ENCODE measurements at places on chromosomes 3 and 15.
A peak's percentile ranks its signal among the peaks of the same experiment; 100 is the strongest.

DNA sequence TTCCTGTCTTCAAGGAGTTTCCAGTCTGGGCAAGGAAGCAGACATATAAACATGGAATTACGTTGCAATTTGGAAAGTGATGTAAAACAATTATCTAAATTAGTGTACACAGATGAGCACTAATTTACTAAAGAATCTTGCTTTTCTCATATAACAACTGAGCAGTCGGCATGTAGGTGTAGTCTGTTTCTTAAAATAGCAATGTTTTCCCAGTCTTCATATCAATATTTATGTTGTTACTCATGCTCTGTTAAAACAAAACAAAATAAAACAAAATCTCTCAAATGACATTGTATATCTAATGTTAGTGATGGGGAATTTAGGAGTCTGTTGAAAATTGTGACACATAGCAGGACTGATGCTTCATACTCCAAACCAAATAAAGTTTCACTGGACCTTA lies 75.6 kb downstream of the SAMMSON start:
- no peak for DNase-seq

DNA sequence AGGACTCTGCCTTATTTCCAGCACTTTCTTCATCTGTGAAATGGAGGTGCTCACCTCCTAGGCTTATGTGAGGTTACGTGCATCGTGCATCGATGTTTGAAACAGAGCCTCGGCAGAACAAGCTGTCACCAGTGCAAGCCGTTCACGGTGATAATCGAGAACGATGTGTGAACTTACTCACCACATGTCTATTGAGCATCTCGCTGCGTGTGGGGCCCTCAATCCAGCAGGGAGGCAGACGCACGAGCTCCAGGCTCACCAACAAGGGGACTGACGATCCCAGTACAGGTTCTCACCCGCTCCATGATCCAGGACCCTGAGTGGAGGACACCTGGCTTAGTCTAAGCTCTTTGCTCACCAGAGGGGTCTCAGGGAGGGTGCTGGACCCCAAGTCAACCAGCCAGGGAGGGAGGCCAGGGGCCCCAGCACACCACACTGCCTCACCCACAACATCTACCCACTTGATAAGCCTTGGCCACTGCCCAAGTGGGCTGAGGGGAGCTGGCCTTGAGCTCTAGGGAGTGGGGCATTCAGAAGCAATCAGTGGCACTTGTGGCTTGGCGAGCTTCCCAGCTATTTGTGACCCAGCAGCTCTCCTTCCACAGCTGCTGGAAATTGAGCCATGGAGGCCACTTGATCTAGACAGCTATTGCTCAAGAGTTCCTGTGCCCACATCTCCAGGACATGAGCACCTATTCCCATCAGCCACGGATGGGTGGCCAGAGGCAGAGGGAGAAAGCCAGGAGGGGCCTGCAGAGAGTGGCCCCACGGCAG lies 34.4 kb upstream of the SLC6A1 start:
- DNase-seq: peak; percentile 85

- no peak for DNase-seq
Observed at GRCh38 chr3:14126887-14127505, 2.1 kb downstream of the TMEM43 start.

GRCh38 chr3:106423321-106424225 lies 554.8 kb upstream of the CBLB start:
- DNase-seq: no peak

GRCh38 chr3:152574461-152575079 lies 260.4 kb upstream of the P2RY1 start:
- DNase-seq: peak; percentile 70

- no peak for DNase-seq
Observed at GRCh38 chr3:168612671-168613070, 516.9 kb upstream of the GOLIM4 start.

- peak; percentile 67 for DNase-seq
Observed at GRCh38 chr15:58748040-58748851, 1.3 kb downstream of the ADAM10 start.

DNA sequence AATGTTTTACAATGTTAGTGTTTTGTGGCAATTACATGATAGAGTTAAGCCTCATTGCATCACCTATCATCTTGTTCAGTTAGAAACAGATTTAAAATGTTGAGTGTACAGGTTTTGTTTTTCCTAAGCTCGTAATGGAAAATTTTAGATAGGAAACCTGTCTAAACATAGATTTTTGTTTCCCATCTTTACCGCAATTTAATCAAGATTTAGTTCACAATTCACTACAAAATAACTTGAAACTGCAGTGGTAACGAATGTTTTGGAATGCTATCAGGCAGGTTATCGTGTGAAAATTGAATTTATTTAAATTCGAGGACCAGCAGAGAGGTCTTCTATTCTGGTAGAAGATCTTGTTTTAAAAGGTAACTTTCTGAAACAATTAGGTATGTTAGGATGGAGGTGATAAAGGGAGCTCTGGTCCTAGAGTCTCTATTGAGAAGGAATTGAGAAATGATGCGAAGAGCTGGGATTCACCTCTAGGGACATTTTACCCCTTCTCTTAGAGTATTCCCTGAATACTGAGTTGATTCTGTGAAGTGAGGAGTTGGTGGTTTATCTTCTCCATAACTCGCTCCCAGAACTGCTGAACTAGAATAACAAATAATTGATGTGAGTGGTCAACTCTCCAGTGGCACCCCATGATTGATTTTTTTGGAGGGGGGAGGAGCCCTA lies 1.4 kb downstream of the DOCK3 start:
- DNase-seq: no peak
